Brain pericyte (primary cell): ENCODE measurements at places on chromosomes 7 and 10.

DNA sequence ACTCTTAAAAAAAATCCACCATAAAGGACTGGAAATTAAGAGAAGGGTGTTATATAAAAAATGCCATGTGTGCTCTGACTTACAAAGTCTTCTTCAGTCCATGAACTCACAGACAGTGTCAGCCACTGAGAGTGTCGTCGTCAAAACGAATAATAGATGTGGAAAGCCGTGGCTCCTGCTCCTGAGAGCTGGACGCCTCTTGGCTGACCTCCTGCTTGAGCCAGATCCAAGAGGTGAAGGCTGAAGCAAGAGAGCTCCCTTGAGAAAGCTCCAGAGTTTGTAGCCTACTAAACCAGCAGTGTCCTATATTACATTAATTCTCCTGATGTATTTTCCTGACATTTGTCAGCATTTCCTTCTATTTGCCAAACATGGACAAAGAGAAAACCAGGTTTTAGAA, 234.3 kb upstream of the C7orf33 start:
- no peak for DNase-seq

DNA sequence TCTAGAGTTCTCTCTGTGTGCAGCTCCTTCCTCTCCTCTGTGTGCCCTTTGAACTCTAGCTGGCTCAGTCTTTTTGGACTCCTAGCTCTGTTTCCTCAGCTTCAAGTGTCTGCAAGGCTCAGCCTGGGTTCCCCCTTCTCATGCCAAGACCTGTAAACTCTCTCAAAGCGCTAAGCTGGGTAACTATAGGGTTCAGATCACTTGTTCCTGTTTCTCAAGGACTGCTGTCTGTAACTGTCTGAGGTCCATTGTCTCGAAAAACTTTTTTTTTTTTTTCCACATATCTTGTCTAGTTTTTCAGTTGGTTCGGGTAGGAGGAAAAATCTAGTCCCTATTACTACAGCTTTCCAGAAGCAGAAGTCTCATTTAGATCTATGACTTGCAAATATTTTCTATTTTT, 46.6 kb upstream of the PPP1R17 start:
- no peak for DNase-seq

DNA sequence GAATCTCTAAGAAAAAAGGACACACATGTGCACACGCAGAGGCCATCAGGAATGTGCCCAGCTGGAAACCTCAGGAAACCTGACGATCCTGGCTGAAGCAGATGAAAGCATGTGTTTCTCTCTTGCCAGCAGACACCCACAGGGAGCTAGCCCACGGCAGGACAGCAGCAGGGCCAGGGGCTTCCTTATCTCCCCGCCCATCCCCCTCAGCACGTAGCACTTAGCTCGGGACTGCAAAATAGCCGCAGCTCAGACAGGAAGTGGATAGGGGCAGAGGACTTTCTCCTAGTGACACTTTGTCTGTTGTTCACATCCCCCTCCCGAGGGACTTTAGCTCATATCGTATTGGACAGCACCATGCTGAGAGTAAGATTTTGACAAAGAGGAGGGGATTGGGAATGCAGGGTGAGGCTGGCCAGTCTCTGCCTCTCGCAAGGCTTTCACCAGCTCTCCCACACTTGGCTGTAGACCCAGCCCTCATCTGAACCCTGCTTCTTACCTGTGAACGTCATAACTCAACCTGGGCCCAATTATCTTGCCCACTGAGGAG, 63.8 kb downstream of the MKI67 start:
- no peak for DNase-seq

GRCh38 chr10:69734797-69735468, 66.8 kb upstream of the COL13A1 start:
- DNase-seq: no peak

DNA sequence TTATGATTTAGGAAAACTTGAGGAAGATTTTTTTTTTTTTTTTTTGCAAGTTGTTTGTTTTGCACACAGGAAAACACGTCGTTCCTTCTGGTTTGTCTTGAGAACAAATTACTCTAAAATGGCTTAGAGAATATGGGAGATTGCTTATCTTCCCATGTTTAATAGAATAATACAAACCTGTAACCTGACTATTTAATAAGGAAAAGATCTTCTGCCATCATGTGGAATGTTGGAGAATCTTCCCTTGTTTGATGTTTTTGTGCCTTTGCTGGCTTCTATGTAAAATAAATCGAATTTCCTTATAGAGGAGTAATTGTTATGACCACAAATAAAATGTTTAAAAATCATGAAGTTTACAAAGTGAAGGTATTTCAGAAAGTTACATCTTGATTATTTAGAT, 818.8 kb downstream of the GATA3 start:
- no peak for DNase-seq

DNA sequence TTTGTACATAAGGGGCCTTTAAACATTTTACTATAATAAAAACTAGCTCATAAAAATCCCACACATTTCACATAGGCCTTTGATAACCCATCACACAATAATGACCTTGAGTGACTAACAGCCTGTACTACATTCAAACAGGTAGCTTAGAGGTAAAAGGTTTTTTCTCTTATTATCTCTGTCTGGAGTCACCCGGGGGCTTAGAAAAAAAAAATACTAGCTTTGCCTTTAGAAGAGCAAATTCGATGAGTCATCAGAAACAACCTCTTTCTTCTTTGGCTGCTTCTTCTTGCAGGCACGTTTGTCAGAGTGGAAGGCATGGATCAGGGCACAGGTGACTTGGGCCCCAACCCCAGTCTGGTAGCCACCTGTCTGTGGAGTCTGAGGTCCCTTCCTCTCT, 43.4 kb upstream of the ADO start:
- no peak for DNase-seq

- no peak for DNase-seq
These were observed 111.3 kb downstream of the SLIT1 start for GRCh38 chr10:97074256-97075145.

GRCh38 chr7:109641445-109641844, 1071.8 kb downstream of the DNAJB9 start:
- no peak for DNase-seq

DNA sequence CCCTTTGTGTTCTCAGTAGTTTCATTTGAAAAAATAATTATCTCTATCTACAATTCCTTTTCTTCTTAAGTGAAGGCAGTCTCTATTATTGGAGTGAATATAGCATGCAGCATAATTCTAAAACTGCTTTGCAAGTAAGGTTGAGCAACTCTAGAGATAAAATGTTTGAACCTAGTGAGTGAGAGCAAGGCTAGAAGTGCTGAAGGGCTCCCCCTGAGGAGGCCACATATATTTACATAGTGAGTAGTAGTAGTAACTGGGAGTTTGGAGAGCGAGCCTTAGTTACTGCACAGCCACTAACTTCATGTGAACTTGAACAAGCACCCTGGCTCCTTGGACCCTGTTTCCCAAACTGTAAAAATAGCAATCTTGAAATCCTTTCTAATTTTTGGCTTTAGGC, 141.5 kb upstream of the DKK1 start:
- DNase-seq: no peak

DNA sequence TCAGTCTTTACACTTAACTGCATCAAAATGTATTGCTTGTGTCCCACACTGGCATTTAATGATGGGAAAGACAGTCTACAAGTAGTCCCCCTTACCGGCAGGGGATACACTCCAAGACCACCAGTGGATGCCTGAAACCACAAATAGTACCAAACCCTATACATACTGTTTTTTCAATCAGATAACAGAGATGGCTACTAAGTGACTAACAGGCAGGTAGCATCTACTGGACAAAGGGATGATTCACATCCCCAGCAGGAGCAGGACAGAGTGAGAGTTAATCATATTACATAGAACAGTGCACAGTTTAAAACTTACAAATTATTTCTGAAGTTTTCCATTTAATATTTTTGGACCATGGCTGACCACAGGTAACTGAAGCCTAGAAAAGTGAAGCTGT, 13.2 kb downstream of the TMEM243 start:
- DNase-seq: no peak

GRCh38 chr7:1043552-1044188, 676 bp upstream of the GPR146 start:
- no peak for DNase-seq

GRCh38 chr7:111080495-111081105, 10.3 kb upstream of the LRRN3 start:
- no peak for DNase-seq

DNA sequence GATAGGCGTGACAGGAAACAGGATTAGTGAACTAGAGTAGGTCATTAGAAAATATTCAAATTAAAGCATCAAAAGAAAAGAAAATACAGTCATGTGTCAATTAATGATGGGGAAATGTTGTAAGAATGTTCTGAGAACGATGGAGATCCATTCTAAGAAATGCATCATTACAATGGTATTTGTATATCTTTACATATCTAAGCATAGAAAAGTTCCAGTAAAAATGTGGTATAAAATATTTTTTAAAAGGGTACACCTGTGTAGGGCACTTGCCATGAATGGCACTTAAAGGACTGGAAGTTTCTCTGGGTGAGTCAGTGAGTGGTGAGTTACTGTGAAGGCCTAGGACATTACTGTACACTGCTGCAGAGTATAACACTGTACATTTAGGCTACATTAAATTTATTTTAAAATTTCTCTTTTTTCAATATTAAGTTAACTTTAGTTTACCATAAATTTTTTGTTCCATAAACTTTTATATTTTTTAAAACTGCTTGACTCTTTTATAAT, 282.5 kb downstream of the BMPER start:
- DNase-seq: no peak

GRCh38 chr7:147798001-147798400, 792.6 kb upstream of the C7orf33 start:
- no peak for DNase-seq

- DNase-seq: no peak
These were observed 79.9 kb downstream of the CNNM2 start for GRCh38 chr10:102997998-102998397.

GRCh38 chr7:80499350-80499953, 12.4 kb downstream of the GNAT3 start:
- peak; percentile 47 for DNase-seq

- no peak for DNase-seq
These were observed 236.4 kb upstream of the SP4 start for GRCh38 chr7:21191321-21192073.

GRCh38 chr7:103499976-103500375, 54.0 kb upstream of the SLC26A5 start:
- no peak for DNase-seq

- no peak for DNase-seq
These were observed 42.1 kb downstream of the CHN2 start for GRCh38 chr7:29236649-29237048.

GRCh38 chr10:23453465-23453864, 14.6 kb downstream of the OTUD1 start:
- no peak for DNase-seq
